ENCODE measurements at places on chromosomes 16 and 17.

GRCh38 chr17:38717139-38717745 is 12.2 kb downstream of the MLLT6 start:
- no peak for DNase-seq

DNA sequence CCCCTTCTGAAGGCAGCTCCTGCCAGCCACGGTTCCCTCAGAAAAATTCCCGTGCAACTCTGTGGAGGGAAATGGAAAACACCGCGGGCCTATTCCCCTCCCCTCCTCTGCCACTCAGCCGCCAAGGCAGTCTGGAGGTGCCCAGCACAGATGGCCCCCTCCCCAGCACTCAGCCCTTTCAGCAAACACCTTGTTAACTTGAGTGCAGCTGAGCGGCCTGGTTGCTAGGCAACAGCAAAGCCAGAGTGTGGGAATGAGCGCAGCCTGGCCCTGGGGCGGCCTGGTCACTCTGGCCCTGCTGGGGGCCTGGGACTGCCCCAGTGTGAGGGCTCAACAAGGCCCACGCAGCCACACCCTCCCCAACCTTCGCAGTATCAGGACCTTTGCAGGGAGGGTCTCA is 32.8 kb downstream of the CACNA1G start:
- DNase-seq, result no peak

DNA sequence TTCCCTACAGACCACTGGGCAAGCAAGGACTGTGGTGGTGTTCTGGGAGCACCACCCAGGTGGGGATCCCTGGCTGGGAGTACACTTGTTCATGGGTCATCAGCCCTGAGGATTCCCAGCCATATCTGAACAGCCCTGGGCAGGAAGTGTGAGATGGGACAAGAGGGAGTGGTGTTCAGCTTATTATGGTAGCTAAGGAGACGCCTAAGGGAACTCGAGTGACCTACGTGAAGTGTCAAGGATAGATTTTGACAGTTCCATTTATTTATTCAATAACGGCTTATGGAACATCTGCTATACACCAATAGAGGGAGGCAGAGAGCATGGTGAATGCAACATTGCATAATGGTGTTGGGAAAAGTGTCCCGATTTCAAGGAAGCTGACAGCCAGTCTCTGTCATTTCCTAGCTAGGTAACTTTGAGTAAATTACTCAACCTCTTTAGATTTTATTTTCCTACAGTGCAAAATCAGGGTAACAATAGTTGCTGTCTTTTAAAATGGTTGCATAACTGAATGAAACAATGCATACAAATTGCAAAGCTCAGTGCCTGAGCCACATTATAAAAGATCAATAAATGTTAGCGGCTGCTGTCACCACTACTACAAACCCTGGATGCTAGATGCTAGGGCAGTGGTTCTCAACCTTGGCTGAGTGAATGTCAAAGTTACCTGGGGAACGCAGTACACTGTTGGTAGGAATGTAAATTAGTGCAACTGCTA is 534.1 kb downstream of the GRIN2A start:
- DNase-seq, result peak; percentile 4

GRCh38 chr17:75773121-75773807 is 8.3 kb upstream of the GALK1 start:
- DNase-seq, result no peak

GRCh38 chr17:74532115-74532514 is 840 bp upstream of the CD300LB start:
- DNase-seq, result no peak

DNA sequence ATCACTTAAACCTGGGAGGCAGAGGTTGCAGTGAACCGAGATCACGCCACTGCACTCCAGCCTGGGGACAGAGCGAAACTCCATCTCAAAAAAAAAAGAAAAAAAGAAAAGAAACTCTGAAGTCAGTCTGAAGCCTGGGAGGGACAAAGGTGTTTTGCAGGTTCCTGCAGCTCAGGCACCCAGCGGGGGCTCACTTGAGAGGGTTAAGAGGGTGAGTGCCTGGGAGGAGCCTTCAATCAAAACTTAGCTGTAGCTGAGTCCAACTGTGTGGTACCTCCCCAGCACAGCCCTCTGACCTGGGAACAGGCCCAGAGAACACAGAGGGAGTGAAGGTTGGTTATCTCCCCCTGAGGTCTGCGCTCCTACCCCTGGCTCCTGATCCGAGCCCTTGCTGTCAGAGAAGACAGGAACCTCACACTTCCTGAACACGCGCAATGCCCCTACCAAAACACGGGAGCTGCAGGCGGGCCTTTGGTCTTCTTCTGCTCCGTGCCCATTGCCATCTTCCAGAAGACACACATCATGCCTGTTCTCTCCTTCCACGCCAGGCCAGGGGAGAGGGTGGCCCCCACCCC is 20.4 kb upstream of the ZC3H18 start:
- DNase-seq, result no peak

DNA sequence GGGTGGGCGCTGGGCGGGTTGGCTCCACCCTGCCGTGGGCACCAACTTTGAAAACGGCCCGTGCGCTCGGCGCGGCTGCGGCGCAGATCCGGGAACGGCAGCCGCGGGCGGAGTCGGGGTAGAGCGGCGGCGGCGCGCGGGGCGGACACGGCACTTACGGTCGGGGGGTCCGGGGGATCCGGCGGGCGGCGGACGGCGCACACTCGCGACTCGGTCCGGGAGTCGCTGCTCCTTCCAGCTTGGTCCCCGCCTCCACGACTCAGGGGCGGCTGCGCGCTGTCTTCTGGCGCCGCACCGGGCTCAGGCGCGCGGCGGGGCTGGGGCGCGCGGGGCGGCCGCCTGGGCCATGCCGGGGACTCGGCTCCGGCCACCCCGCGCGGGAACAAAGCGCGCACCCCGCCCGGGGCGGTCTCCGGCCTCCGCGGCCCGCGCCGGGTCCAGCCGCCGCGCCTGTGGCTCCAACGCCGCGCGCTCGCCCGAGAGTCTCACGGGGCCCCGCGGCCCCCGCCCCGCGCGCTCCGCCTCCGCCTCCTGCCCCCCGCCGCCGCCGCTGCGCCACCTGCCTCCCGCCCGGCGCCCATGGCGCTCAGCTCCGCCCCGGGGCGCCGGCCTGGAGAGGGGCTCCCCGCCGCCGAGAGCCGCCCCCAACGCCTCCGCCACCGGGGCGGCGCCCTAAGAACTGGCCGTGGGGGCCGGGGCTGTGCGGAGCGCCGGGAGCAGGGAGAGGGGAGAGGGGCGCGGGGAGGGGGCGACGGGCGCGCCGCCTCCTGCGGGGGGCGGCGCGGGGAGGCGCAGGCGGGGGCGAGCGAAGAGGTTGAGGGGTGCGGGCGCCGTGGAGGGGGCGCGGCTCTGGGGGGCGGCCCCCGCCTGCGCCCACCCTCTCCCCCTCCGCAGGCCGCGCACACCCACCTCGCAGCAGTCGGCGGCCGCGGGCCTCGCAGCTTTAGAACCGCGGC is 35.9 kb downstream of the CBFA2T3 start:
- no peak for DNase-seq

- DNase-seq, result no peak
Measured at GRCh38 chr16:64952177-64952576, 169.7 kb downstream of the CDH11 start.

GRCh38 chr17:44575403-44575802 is 18.1 kb downstream of the FZD2 start:
- DNase-seq, result no peak

DNA sequence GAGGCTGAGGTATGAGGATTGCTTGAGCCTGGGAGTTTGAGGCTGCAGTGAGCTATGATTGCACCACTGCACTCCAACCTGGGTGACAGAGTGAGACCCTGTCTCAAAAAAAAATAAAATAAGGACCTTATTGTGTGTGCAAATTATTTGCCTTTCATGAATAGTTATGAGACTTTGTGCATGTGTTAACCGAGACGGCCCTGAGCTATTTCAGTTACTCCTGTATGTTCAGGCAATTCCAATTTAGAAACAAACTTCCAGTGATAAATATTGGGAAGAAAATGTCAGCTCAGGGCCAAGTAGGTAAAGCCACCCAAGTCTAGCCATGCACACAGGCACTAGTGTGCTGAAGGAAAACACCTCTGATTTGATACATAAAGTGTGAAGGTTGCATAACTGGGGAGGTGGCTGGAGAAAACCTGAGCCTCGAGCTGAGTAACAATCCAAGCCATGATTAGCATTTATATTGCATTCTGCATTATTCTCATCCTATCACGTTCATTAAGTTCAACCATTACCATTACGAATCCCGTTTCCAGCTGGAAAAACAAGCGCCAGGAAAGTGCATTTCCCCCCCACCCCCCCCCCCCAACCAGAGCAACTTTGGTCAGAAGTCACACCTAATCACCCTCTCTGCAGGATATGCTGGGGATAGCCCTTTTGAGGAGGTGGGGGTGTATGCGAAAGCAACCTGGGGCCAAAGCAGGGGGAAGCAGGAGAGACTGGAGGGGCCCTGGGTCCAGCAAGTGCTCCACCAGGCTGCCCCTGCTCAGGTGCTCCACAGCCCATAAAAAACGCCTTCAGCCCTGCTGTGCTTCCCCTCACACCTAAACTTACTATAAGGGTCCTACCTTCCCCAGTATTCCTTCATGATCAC is 18.6 kb upstream of the ENDOV start:
- no peak for DNase-seq

DNA sequence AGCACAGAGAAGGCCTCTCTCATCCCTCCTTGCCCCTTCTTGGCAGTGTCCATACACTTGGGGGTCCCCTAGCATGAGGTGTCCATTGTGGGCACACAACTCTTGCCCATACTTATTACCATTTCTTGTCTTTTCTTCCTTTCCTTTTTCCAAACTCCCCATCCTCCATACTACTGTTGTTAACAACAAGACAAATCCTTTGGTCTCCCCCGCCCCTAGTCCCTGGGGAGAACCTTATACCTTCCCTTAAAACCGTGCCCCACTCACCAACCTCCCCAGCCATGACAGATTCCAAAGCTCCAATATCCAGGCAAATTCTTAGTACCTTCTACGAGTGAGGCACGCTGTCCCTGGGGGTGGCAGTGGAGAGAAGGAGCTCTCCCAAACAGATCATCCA is 82.9 kb downstream of the GAS7 start:
- DNase-seq, result no peak

GRCh38 chr16:18827890-18828289 is 26.5 kb upstream of the ARL6IP1 start:
- no peak for DNase-seq

DNA sequence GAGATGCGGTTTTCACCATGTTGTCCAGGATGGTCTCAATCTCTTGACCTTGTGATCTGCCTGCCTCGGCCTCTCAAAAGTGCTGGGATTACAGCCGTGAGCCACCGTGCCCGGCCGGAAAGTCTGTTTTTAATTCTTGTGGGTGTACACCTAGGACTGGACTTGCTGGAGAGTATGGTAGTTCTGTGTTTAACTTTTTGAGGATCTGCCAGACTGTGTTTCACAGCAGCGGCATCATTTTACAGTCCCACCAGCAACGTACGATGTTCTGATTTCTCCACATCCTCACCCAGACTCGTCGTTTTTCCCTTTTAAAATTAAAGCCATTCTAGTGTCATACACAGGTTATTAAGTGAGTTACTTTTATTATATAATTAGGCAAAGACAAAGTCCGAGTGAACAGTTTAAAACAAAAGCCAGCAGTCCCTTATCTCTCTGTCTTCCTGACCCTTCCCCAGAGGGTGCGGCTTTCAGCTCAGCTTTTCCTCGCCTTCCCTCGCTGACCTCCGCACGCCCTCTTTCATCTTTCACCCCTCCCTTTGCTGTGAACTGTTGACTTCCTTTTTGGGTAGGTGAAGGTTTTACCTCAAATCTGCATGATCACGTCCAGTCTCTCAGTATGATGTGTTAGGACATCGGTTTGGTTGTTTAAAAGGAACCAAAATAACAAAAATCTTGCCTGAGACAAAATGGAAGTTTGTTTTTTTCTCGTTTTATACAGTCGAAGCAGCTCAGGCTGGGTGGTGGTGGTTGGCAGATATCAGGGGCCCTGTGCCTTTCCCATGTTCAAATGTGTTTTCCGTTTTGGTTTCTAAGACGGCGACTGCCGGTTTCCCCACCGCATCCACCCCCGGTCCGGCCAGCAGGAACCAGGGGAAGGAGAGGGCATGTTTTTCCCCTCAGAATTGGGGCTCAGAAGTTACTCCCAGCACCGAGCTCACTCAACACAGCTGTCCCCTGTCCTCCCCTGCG is 18.0 kb downstream of the FAM234A start:
- peak; percentile 52 for DNase-seq

DNA sequence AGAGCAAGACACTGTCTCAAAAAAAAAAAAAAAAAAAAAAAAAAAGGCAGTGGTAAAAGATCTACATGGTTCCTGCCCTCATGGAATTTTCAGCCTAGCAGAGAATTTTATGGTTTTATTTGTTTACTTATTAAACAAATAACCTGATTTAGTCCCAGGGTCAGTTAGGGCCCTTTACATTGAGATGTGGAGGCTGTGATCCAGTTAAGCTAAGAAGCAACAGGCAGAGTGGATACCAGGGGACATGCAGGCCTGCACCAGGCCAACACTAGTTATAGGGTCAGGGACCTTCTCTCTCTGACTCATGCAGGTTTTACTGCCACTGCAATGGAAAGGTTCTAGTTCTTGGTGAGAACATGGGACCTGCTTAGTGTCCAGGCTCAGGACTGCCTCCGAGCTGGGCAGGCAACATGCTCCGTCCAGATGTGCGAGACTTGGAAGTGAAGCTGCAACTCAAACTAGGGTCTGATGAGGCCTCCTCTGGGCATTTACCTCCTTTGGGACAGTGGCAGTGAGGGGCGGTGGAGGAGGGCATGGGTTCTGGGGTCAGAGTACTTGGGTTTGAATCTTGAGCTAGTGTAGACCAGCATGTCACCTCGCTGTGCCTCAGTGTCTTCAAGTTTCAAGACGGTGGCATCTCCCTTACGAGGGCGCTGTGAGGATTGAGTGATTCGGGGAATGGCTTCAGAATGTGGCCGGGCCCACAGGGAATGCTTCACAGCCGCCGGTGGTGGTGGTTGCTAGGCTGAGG is 301.8 kb downstream of the CPPED1 start:
- no peak for DNase-seq

- DNase-seq, result no peak
Measured at GRCh38 chr17:15411384-15412198, 55.8 kb downstream of the CDRT4 start.

GRCh38 chr17:32341141-32341856 is 674 bp downstream of the C17orf75 start:
- no peak for DNase-seq
